ENCODE measurements at places on chromosomes 13 and 19. TPM values are rescaled to one million over a fixed set of nuclear protein-coding genes. Genes with fewer than 3 reads are reported as not detected.

Gene KANK3
- total RNA-seq: 0.47 TPM

Gene ABHD13
- 5.2 TPM for total RNA-seq

Gene CABP5
- not detected for total RNA-seq

Gene CGB1
- not detected for total RNA-seq

GRCh38 chr13:112916296-112916695 is 52.7 kb upstream of the MCF2L start:
- no peaks in the 10 kb centered on the region for H3K4me1 ChIP-seq
- H3K36me3 ChIP-seq: no peaks in the 10 kb centered on the region
- H3K27me3 ChIP-seq: peaks cover 26% of the 10 kb centered on the region
- no peak overlapping the region for H3K27ac ChIP-seq

Gene SYNGR4
- total RNA-seq: 0.31 TPM

DNA sequence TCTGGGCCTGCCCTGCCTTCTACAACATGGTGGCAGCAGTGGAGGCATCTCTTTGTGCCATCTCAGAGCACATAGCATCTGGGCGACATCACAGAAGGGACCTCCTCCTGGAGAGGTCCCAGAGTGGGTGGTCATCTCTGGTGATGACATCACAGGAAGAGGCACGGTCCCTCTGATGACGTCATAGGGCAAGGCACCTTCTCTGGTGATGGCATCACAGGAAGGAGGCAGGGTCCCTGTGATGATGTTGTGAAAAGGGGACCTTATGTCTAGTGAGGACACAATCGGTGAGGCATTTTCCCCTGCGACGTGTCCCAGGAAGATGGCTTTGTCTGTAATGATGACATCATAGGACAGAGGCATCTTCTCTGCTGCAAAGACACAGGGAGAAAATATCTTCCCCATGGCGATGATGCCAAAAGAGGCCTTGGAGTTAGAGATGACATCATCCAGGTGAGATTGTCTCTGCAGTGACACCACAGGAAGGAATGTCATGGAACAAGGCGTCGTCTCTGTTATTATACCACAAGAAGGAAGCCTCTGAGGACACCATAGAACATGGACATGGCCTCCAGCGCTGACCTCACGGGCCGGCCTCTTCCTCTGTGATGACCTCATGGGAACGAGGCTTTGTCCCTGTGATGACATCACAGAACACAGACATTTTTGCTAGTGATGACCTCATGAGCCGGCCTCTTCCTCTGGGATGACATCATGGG is 10.7 kb downstream of the SHISA7 start:
- peaks cover 60% of the 10 kb centered on the region for H3K27me3 ChIP-seq
- DNase-seq: no peak
- H3K27ac ChIP-seq: no peak overlapping the region
- H3K4me3 ChIP-seq: no peak overlapping the region
